ENCODE measurements at places on chromosomes 7 and 10.

- no peak for DNase-seq
Measured at GRCh38 chr7:150941351-150942000, 36.6 kb downstream of the KCNH2 start.

DNA sequence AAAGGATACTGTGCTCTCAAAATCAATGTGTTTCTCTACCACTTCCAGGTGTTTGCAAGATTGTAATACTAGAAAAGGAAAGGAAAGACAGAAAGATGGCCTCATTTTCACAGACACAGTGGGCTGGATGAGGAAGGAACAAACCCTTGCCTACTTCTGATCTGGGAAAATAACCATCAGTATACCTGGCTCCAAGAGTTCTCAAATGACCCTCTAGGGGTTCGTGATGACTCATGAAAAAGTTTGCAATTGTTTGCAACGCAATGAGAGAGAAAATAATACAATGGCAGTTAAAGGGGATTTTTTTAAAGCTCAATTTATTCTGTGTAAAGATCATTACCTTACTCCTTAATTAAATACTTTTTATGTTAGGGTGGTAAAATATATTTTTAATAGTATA is 197.6 kb upstream of the INHBA start:
- no peak for DNase-seq

GRCh38 chr10:102935939-102936605 is 18.0 kb downstream of the CNNM2 start:
- DNase-seq: no peak

- DNase-seq: no peak
Measured at GRCh38 chr10:6925146-6925545, 345.1 kb upstream of the PRKCQ start.

- DNase-seq: no peak
Measured at GRCh38 chr7:37770838-37771237, 77.6 kb upstream of the NME8 start.

- peak; percentile 57 for DNase-seq
Measured at GRCh38 chr7:156816943-156817572, 75.9 kb downstream of the LMBR1 start.

DNA sequence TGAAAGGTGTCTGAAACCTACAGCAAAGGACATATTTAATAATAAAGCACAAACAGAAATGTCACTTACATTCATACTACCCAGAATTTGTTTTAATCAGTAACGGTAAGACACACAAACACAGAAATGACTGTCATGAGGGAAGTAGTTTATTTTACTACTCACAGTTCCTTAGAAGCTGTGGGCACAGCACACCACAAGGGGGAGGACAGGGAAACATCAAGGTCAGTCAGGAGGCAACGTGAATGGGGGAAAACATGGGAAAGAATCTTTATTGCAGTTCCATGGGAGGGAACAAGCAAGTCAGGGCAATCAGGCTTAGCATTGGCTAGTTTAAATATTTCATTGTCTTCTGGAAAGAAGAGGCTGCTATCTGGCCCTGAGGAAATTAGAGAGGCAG is 123.8 kb upstream of the PDSS1 start:
- DNase-seq: peak; percentile 57

DNA sequence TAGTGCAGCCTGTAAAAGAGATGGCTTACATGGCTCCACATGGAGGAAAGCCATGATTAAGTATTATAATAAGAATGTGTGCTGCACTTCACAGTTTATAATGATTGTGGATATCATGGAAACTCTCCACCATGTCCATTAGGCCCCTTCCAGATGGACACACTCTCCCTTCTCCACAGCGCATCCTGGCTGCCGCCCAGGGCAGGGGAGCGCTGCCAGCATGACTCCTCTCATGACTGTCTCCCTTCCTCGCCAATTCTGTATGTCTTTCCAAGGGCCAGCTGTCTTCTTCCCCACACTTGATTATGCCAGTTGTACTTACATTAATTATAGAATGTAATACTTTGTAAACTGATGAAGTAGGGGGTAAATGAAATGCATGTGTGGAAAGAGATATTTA is 259.3 kb upstream of the TMEM72 start:
- DNase-seq: no peak

DNA sequence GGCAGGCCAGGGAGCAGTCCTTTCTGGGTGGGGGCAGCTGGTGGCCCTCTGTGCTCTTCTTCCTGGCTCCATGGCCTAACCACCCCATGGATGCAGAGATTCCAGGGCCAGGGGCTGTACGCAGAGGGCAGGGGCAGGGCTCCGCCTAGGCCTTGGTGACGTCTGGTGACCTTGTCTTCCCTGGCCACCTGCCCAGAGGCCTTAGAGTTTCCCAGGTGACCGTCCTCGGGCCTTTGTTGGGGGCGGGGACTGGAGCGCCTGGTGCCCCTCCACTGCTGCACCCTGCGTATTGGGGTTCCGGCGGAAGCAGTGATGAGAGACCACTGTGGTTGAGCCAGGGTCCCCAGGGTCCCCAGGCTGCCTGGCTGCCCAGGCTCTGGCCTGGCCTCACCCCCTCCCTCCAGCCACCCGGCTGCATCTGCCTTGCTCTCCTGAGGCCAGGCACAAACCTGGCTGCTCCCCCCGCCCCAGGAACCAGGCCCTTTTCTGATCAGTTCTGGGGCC is 10.3 kb downstream of the PWWP2B start:
- DNase-seq: no peak

- DNase-seq: no peak
Measured at GRCh38 chr7:151133986-151134742, 33.3 kb downstream of the GBX1 start.

DNA sequence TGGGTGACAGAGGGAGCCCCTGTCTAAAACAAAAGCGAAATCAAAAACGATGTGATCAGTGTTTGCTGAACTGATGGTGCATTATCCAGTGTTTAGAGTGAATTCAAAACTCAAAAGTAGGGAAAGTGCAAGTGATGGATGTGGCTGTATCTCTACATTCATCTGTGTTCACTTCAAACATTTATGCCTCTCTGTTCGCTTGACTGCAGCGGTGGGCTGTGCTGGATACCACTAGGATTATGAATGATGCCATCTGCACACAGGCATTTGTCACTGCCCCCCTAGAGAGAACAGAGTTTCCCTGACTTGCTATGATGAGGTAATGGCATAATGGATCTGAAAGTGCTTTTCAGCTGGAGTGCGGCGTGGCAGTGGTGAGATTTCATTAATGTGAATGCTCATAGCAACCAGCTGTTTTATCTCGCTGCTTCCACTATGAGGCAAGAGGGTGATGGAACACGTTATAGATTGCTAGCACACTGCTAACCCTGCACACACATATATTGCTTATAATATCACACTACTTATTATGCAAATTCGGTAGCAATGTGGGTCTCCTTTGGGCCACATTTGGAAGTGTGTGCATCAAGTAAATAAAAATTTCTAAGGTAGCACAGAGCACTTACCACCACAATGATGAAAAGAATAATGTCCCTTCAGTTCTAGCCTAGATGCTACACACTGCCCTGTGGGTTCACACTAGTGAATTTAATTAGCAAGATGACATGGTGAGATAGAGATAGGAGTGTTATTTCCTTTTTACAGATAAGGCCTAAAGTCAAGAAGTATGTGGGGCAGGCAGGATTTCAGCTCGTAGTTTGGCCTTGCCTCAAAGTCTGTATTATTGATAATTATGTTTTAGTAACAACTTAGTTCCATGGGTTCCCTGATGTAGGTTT is 164.7 kb downstream of the CAMK1D start:
- no peak for DNase-seq

DNA sequence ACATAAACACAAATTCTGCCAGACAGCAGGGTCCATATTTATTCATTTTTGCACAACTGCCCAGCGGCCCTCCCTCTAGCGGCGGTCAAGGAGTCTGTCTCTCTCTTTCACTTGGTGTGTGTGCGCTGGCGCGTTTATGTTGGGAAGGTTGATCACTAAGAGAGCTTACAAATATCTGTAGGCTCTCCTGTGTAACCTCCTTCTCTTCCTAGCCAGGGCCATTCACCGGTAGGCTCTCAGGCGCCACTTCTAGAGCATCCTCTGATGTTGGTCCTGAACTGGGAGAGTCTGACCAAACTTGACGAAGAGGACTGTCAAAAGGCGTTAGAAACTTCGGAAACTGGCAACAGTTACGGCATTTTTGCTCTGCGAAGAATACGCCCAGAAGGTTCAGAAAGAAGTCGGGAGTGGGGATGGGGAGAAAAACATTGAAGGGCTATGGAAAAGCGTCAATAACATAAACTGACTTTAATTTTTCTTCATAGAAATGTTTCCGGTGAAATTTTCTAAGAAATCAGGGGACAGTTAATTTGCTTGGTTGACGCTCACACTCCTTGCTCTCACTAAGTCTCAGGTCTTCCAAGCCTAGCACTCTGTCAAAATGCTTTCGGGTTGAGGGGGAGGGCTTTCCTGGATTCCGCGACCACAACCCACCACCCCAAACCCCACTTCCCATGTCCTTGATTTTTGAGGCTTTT is 731.1 kb downstream of the ZWINT start:
- peak; percentile 9 for DNase-seq

GRCh38 chr10:106982268-106982667 is 182.2 kb downstream of the SORCS1 start:
- DNase-seq: no peak

- no peak for DNase-seq
Measured at GRCh38 chr10:13496931-13497330, 31.9 kb downstream of the BEND7 start.

DNA sequence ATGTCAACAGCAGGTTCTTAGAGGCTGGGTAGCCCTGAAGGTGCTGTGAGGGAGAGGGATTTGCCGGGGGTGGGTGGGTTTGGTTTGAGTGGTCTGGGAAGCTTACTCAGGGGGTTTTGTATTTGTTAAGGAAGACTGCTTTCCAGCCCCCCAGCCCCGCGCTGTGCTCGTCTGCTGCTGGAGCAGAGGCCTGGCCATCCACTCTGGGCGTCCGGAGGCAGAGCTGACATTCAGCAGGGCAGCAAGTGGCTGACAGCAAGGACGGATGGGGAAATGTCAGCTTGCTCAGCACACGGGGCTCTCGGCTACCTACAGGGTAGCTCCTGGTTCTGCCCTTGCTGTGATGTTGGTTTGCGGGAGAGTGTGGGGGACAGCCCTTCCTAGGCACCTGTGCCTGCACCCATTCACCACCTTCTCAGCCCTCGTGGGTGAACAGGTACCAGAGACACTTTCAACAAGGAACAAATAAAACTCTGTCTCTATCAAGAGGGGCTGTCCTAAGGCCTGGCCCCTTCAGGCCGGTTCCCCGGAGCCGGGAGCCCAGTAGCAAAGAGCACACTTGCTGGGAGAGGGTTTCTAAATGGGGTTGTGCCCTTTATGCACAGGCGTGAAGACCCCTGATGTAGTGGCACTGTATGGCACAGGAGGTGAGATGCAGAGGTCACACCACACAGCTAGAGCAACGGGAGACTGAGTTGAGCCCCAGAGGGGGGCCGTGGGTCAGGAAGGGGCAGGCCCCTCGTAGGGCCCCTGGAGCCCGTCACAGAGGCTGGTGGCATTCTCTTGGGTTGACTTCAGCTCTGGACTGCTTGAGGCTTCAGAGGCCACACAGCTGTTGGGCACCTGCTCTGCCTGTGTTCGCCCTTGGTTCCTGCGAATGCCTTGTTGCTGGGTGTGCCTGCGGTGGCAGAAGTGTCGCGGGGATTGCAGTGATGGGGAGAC is 72.2 kb upstream of the SHH start:
- no peak for DNase-seq

GRCh38 chr7:105796365-105796764 is 80.0 kb downstream of the ATXN7L1 start:
- DNase-seq: no peak

- DNase-seq: no peak
Measured at GRCh38 chr7:32318300-32319011, 171.7 kb downstream of the LSM5 start.

DNA sequence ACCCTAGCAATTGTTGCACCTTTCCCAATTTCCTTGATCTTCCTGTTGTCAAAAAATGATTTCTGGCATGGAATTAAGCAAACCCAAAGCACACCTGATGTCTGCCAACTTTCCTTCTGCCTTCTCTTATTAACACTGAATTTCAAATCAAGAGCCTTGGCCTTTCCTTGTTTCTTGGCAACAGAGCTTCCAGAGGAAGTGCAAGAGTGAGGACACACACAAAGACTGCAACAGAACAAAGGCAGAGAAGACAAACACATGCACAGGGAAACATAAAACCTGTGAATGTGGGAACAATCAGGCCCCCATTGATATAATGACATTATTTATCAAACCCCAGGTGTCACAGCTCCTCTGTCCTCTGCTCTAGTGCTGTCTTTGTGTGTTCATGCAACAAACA is 73.0 kb upstream of the IL6 start:
- no peak for DNase-seq

All from suppressor macrophage treated with lipopolysaccharide for 1 hour (primary cell).